ENCODE measurements at places on chromosomes 2 and 18.
A peak's percentile ranks its signal among the peaks of the same experiment; 100 is the strongest.

DNA sequence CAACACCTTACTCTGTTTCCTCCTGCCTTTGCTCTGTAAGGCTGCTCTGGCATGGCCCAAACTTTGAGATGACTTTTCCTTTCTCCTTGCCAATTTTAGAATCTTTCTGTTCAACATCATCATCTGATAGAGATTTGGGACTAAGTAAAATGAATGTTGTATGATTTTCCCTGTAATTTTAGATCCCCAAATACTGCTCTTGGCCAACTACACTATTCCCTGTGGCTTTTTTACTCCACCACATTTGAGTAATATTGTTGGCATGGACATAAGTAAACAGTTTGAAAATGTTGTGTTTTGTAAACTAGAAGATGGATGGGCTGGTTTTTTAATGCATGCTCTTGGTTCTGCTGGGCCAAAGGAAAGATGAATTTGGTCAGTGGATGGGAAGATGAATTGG lies 12.1 kb downstream of the LTBP1 start:
- no peak for DNase-seq

- no peak for DNase-seq
Observed at GRCh38 chr2:198127627-198128026, 323.2 kb downstream of the PLCL1 start.

DNA sequence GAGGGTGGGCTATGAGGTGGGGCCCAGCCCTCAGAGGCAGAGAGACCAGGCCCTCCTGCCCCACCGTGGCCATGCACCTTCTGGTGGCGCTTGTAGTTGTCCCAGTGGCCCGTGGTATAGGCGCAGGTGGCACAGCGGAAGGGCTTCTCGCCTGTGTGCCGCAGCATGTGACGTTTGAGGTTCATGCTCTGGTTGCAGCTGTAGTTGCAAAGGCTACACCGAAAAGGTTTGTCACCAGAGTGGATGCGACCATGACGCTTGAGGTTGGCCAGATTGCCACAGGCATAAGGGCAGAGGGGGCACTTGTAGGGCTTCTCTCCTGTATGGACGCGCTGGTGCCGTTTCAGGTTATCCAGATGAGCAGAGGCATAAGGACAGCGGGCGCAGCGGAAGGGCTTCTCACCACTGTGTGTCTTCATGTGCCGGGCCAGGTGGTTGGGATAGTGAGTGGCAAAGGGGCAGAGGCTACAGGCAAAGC lies 2.9 kb downstream of the ZNF513 start:
- no peak for DNase-seq

- DNase-seq = peak; percentile 84
Observed at GRCh38 chr2:20356042-20356441, 5.4 kb upstream of the PUM2 start.

- DNase-seq = no peak
Observed at GRCh38 chr2:217735034-217735433, 267.8 kb downstream of the TNS1 start.

DNA sequence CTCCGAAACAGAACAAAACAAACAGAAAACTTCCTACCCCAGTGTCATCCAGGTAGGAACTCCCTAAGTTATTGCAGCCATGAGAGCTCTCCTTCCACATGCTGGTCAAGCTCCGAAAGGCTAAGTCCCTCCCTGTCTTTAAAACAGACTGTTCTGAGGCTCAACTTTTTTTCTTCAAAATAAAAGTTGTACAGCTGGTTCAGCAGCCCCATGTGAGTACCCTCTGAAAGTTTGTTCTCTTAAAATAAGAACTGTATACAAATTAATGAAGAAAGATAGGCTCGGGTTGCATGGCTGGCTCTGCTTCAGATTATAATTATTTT lies at the start of gene PDE1A:
Gene PDE1A (minus strand): TSS at position 119 of the 323 bp plus-strand sequence.
- no peak for DNase-seq

DNA sequence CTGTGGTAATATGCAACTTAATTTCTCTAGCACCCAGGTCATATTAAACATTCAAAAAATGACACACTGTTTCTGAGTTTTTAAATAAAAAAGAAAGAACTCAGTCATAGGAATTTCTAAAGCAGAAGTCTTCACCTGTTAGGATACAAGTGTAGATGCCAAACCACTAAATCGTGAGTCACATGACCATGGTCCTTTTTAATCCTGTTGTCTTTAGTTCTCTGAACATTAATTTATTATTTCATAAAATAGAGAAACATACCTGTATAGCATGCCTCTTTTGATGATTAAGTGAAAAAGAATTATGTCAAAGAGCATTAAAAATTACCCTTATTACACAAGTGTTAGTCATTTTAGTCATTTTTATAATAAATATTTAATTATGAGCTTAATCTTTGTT lies 398.8 kb downstream of the CCDC85A start:
- DNase-seq = no peak

- DNase-seq = no peak
Observed at GRCh38 chr18:79963658-79964329, 649 bp upstream of the HSBP1L1 start.

DNA sequence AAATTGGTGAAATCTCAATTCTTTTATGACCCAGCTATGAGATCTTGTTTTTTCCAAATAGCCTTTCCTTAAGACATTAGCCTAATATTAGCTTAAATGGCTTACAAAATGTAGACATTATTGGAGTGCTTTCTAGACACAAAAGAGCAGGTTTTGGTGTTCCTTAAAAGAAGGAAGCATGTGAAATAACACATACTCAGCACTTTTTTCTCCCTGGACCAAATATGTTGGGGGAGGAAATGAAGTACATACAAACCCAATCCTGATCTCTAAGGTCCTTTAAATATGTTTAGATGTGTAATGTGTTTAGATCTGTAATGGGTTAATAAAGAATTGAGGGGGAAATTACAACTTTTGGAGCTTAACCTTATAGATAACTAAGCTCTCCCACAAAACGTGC lies 3.4 kb upstream of the ZDBF2 start:
- no peak for DNase-seq

DNA sequence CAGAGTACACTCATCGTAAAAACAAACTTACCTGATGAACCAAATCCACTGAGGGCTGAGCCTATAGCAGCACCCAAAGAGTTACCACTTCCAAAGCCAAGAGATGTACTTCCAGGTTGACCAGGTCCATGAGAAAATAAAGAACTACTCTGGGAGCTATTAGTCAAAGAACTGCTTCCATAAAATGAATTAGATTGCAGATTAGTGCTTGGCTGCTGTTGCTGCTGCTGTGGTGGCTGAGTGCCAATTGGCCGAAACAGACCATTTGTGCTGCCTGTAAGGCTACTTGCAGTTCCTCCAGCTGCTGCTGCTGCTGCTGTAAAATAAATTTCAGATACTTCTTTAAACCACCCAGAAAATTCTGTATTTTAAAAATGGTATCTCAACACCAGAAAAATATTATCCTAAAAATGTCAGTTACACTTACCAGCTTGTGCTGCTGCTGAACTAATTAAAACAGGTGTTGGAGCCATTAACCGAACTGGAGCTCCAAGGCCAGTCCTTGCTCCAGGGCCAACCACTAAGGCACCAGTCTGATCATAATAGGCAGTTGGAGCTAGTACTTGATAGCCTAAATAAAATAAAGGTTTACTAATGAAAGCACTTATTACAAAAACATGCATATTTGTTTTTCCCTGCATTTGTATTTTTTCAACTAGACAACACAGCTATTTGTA lies 58.1 kb upstream of the SDC1 start:
- DNase-seq = no peak

- DNase-seq = no peak
Observed at GRCh38 chr2:118421648-118422047, 333.4 kb downstream of the INSIG2 start.

DNA sequence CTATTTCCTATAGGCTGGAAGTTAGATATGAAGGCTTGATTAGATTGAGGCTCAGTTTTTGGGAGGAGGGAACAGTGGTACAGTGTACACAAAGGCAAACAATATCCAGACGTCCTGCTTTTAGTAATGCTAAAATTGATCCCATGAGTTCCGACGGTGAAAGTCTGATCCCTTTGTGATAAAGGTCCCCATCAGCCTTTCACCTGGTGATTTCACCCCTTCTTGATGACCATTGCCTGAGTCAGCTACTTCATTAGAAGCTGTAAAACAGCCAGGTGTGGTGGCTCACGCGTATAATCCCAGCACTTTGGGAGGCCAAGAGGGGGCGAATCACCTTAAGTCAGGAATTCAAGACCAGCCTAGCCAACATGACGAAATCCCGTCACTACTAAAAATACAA lies 29.7 kb downstream of the TWSG1 start:
- DNase-seq = no peak

DNA sequence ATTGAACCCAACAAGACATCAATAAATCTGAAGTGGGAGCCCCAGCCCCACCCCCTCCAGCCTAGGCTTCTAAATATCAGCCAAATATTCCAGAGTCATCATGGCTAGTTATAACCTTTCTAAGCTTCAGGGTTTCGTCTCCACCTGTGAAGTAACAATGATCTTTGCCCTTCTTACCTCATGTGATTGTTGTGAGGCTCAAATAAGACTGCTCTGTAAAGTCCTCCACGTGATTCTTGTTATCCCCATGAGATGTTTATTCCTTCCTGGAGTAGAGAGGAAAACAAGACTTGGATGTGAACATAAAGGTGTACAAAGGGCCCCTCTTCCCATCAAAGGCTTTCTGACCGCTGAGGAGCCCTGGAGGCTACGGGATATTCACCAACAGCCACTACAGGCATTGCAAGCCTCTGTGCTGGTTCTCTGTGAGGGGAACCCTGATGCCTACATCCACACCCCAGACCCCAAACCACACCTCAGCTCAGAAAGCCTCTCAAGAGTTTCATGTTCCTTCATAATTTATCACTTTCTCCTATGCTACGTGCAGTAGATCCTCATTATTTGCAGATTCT lies 20.1 kb upstream of the REEP1 start:
- DNase-seq = no peak

DNA sequence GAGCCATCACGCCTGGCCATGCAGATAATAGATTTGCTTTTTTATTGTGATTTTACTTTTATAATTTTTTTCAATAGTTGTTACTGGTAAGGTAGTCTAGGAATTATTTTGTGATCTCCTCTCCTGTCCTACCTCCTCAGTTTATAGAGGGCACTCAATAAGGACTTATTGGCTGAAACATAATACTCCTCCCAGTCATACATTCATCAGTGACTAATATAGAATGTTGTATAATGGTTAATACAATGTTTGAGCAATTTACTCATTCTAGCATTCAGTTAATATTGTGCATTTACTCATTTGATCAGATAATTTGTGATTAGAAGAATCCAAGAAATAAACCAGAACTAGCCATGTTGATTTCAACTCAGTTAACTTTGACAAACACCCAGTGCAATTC lies 25.8 kb upstream of the PPP3R1 start:
- DNase-seq = no peak

- no peak for DNase-seq
Observed at GRCh38 chr2:28955467-28955866, 25.6 kb upstream of the TOGARAM2 start.

- no peak for DNase-seq
Observed at GRCh38 chr2:241649404-241649803, 11.9 kb downstream of the ATG4B start.

GRCh38 chr2:121095257-121096080 lies 189.5 kb downstream of the TFCP2L1 start:
- DNase-seq = peak; percentile 76
